ENCODE measurements at places on chromosomes 16 and 17. TPM values are rescaled to one million over a fixed set of nuclear protein-coding genes. Genes with fewer than 3 reads are reported as not detected.

Gene GNG13
- polyA plus RNA-seq = not detected

Gene CRAMP1
- 18.8 TPM for polyA plus RNA-seq

DNA sequence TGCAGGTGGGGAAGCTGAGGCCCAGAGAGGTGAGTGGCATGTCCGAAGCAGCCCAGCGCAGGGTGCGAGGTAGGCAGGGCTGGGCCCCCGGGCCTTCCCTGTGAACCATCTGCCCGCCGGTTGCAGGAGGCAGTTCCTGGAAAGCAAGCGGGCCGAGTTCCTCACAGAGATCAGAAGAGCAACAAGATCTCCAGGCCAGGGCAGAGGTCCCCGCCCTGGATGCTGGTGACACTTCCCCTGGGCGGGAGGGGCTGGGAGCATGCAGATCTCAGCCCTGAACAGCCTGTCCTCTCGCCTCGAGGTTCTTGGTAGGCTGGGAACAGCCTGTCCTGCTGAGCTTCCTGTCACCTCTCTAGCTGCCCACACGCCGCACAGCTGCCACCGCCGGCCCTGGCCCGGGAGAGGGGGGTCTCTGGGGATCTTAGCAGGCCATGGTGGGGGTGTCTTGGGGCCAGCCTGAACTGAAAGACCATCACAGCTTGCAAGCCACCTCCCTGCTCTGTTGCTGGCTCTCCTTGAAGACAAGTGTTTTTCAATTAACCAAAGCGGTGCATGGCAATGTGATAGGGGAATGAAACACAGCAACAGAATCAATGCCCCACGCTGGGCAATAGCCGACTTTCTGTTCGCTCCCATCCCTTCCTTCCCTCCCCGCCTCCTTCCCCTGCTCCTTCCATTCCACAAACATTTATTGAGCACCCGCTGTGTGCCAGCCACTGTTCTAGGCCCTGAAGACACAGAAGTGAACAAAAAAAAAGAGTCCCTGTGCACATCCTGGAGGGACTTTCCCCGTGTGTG lies 31.7 kb downstream of the SOCS1 start:
- no peak for DNase-seq

- no peak for DNase-seq
These were observed 1612.1 kb upstream of the GOT2 start for GRCh38 chr16:60346256-60346655.

DNA sequence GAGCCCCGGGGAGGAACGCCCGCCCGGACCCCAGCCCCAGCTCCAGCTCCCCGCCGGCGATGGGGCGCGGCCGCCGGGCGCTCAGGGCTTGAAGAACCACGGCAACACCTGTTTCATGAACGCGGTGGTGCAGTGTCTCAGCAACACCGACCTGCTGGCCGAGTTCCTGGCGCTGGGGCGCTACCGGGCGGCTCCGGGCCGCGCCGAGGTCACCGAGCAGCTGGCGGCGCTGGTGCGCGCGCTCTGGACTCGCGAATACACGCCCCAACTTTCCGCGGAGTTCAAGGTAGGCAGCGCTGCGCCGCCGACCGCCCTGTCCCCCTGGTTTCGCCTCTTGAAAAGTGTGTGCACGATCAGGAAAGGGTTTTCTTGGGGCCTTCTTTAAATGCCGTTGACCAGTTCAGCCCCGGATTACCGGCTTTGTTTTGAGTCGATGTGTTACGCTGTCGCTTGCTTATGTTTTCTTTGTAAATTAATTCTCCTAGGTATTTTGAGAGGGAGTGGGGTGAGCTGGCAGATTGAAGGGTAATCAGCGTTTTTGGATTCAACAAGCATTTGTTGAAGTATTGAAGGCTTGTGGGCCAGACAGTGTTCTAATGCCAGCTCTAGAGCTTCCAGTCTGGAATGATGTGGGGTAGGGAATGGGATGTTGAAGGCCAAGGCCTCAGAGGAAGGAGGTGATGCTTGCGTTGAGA lies 681 bp downstream of the USP43 start:
- peak; percentile 27 for DNase-seq
